ENCODE measurements at places on chromosomes 2 and 18.

GRCh38 chr18:48954886-48955819, 4.4 kb upstream of the SMAD7 start:
- no peak for DNase-seq

DNA sequence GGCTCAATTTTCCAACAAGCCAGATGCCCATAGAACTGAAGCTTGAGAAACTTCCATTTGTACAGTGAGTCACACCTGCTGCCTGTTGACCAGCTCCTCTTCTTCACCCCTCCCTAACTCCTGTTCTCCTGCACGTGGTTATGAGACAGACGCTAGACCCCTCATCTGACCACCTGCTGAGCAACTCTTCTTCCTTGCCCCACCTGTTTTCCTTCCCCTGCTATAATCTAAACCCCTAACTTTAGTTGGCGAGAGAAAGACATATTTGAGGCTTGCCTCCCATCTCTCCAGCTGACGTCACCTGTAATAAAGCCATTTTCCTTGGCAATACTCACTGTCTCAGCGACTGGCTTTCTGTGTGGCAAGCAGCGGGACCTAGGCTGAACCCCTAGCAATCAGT, 22.3 kb upstream of the ITM2C start:
- DNase-seq = no peak

DNA sequence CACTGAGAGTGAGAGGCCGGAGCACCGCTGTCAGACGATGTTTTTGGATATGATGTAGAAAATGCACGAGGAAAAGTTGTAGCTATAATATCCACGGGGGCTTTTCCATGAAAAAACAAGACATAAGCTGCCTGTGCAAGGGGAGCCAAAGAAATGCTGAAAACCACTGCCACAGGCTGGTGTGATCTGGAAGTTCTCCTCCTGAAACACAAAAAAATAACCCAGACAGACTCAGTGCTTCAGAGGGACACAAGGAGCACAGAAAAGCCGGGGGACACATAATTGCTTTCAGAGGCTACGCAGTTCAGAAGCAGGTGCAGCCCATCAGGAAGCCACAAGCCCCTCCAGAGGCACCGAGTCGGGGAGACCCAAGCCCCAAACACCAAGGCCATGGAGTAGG, 98.2 kb downstream of the ZNF516 start:
- DNase-seq = no peak

DNA sequence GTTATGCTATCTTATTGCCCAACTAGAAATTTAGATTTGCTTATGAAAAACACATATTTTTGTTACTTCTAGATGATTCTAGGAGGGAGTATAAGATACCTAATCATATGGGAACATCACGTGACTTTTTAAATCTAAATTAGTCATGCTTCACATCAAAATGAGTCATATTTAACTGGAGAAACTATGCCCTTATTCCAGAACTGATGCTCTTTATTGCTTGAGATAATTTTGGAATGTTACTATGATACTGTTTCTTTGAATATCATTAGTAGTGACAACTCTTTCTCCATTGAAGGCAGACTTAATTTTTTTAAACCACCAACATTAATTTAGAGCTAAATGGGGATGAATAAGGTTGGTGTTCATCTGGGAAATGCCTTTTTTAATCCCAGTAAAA, 19.9 kb upstream of the ELAC1 start:
- no peak for DNase-seq
